ENCODE measurements at places on chromosomes 2 and 18.
A peak's percentile ranks its signal among the peaks of the same experiment; 100 is the strongest.

DNA sequence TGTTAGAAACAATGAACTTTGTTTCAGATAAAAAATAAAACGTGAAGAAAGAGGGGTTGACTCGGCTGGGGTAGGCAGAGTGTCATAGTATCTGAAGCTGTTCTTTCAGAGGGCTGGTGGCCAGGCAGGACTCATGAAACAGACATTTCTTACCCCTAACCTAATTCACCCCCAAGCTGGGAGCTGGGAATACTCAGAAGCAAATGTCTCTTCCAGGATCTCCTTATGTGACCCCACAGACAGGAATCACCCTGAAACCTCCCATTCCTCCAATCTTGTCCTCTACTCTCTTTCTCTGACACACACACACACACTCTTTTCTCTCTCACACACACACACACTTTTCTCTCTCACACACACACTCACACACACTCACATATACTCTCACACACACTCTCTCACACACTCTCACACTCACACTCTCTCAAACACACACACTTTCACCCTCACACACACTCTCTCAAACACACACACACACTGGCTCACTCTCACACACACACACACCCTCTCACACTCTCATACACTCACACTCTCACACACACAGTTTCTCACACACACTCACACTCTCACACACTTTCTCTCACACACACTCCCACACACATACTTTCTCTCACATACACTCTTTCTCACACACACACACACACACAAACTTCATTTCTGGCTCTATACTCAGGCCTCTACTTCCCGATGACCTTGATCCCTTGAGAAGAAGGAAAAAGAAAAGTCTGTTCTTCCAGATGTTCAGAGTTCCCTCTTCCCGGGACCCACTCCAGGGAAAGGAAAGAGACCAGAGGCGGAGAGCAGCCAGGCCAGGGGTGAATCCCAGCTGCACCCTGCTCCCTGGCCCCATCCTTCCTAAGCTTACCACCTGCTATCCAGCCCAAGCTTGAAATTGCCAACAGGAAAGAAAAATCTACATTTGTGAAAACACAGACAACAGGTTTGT lies 167.7 kb downstream of the TXNL1 start:
- H3K27me3 ChIP-seq: no peaks in the 10 kb centered on the region
- H3K4me1 ChIP-seq: no peaks in the 10 kb centered on the region
- H3K4me3 ChIP-seq: no peak overlapping the region

GRCh38 chr2:235049719-235050118 lies 97.9 kb downstream of the SH3BP4 start:
- H3K36me3 ChIP-seq: peaks cover 20% of the 10 kb centered on the region
- H3K4me1 ChIP-seq: peaks cover 45% of the 10 kb centered on the region
- no peak overlapping the region for H3K4me3 ChIP-seq

DNA sequence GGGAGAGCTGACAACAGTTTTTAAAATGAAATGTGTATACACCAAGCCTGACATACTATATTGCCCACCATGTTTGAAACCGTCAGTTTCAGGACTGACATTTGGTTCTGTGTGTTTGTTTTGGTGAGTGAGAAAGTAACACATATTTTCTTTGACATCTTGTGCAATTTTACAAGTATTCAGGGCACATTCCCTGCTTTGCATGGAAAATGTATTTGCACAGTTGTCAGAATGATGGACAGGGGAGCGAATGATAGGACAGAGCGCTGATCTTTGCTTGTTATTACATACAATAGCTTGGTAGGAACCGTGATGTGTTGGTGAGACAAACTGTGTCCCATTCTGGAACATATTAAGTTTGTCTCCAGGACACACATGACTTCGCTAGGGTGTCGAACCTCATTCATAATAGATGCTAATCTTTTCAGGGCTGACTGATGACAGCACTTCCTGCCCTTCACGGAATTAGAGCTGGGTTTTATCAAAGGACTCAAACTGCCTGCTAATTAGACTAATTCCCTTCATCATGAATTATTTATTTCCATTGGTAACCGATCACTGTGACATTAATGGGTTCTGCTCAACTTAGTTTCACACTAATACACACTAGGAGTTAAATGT lies 158.5 kb downstream of the CDCA7 start:
- H3K36me3 ChIP-seq: no peaks in the 10 kb centered on the region
- no peaks in the 10 kb centered on the region for H3K27me3 ChIP-seq
- no peak for DNase-seq
- H3K27ac ChIP-seq: no peak overlapping the region
- H3K4me1 ChIP-seq: peaks cover 8% of the 10 kb centered on the region

- no peaks in the 10 kb centered on the region for H3K4me1 ChIP-seq
- no peak overlapping the region for H3K4me3 ChIP-seq
These were observed 63.2 kb upstream of the TFCP2L1 start for GRCh38 chr2:121348128-121348740.

DNA sequence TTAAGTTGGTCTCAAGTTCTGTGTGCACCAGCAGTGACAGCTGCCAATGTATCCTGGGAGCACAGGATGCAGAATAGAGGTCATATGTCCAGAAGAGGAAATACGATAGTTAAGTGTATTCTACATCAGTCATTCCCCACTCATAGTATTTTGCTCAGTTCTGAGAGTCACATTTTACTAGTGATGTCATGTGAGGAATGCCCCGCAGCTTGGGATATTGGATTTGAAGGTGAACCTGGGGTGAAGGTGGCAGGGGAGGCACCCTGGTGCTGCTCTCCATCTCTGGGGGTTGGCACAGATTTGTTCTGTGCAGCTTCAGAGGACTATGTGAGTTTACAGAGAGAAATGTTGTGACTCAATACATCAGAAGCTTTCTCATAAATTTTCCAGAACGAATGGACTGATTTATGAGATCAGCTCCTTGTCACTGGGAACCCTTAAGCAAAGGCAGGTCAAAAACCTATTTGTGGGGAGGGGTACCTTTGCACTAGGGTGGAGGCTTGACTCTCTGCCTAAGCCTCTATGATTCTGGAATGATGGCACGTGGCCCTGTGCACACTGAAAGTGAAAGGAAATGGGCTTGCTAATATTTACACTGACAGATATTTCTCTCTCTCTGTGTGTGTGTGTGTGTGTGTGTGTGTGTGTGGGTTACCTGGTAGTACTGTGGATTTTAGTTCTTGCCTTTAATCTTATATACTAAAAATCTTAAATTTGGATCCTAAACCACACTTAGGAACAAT lies 95.9 kb downstream of the NEB start:
- no peak for DNase-seq
- no peaks in the 10 kb centered on the region for H3K27me3 ChIP-seq
- no peak overlapping the region for H3K27ac ChIP-seq
- no peaks in the 10 kb centered on the region for H3K36me3 ChIP-seq

DNA sequence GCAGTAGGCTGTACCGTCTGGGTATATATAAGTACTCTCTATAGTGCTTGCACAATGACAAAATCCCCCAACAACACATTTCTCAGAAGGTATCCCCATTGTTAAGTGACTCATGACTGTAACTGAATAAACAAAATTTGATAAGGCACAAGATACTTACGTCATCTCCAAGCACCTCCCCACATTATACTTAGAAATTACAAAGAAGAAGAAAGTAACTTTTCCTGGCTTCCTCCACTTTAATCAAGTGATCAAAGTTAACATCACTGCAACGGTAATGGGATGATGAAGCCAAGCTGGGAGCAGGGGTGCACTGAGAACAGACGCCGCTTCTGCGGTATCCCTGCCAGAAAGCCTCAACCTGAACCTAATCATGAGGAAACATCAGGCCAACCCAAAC lies 9.7 kb downstream of the TNS1 start:
- no peak for DNase-seq
- H3K27me3 ChIP-seq: peaks cover 3% of the 10 kb centered on the region
- H3K27ac ChIP-seq: no peak overlapping the region
- peaks cover 32% of the 10 kb centered on the region for H3K4me1 ChIP-seq

GRCh38 chr2:136766073-136766404 lies 694 bp downstream of the THSD7B start:
- peak overlapping the region; percentile 81 for H3K4me3 ChIP-seq
- DNase-seq: no peak
- H3K36me3 ChIP-seq: peaks cover 4% of the 10 kb centered on the region
- H3K27me3 ChIP-seq: peaks cover 99% of the 10 kb centered on the region
- peaks cover 12% of the 10 kb centered on the region for H3K4me1 ChIP-seq

DNA sequence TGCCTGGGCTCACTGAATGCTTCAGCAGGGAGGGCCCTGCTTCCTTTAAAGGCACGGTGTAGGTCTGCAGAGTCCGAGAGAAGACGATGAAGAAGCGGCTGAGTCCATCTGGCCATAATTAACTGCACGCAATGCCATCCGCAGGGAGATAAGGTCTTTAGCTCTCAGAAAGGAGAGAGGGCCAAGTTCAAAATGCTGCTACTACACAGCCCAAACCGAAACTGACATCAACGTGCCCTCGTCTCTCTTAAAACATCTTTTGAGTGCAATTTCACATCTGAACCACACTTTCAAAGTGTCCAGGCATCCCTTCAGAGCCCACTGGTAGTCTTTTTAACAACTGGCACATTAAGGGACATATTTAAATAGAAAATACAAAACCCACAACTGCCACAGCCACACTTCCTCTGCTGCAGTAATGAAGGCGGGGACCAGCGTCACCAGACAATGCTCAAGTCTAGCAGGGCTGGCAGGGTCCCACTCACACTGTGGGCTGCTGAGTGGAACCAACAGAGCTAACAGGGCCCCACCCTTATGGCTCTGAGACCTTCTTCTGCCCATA lies 35.8 kb downstream of the ST3GAL5 start:
- no peak overlapping the region for H3K4me3 ChIP-seq
- no peak for DNase-seq
- peaks cover 14% of the 10 kb centered on the region for H3K36me3 ChIP-seq
- no peaks in the 10 kb centered on the region for H3K27me3 ChIP-seq
- H3K27ac ChIP-seq: no peak overlapping the region

GRCh38 chr18:58851856-58852255 lies 12.8 kb upstream of the ZNF532 start:
- H3K4me3 ChIP-seq: peak overlapping the region; percentile 8
- peak overlapping the region; percentile 52 for H3K27ac ChIP-seq
- no peaks in the 10 kb centered on the region for H3K36me3 ChIP-seq
- peaks cover 51% of the 10 kb centered on the region for H3K4me1 ChIP-seq

DNA sequence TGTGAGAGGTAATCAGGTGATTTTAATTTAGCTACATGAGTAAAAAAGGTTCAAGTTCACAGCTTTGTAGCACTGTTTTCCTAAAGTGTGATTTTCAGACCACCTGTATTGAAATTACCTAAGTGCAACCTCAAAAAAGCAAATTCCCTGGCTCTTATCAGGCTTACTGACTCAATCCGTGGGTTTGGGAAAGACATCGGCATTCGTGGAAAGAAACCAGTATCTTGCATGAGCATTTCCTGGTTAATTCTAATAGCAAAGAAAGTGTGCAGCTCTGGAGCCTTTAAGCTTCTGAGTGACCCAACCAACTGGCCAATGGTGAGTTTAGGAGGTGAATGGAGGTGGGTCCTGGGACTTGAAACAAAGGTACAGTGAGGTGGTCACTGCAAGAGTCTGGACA lies 300.9 kb downstream of the NBAS start:
- peaks cover 23% of the 10 kb centered on the region for H3K36me3 ChIP-seq
- no peak overlapping the region for H3K27ac ChIP-seq
- no peak for DNase-seq
- H3K4me3 ChIP-seq: no peak overlapping the region

DNA sequence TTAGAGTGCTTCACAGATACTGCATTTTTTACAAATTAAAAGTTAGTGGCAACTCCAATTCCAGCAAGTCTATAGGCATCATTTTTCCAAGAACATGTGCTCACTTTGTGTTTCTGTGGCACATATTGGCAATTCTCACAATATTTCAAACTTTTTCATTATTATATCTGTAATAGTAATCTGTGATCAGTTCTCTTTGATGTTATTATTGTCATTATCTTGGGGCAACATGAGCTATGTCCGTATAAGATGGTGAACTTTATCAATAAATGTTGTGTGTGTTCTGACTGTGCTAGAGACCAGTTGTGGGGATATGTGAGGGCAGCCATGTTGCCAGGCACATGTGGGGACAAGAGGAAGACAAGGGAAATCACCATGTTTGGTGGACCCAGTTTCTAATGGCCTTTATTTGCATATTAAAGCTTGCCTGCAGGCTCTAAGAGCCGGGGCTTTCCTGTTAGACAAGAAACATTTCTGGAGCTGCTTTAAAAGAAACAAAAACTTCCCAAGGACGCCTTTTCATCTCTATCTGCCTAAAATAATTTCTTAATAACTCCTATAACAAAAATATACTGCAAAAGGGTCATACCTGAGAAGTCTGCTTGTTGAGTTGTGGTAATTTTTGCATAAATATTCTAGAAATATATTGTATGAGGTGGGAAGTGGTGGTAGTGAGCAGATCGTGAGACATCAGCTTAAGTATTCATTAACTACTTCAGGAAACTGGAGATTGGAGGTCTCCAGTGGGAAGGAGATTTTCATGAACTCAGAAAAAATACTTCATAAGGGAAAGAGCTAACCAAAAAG lies 37.2 kb downstream of the KYNU start:
- no peak overlapping the region for H3K27ac ChIP-seq
- no peak overlapping the region for H3K4me3 ChIP-seq
- no peaks in the 10 kb centered on the region for H3K4me1 ChIP-seq

GRCh38 chr18:43751835-43752234 lies 474.5 kb upstream of the SYT4 start:
- H3K27ac ChIP-seq: no peak overlapping the region
- no peaks in the 10 kb centered on the region for H3K4me1 ChIP-seq
- no peaks in the 10 kb centered on the region for H3K27me3 ChIP-seq

DNA sequence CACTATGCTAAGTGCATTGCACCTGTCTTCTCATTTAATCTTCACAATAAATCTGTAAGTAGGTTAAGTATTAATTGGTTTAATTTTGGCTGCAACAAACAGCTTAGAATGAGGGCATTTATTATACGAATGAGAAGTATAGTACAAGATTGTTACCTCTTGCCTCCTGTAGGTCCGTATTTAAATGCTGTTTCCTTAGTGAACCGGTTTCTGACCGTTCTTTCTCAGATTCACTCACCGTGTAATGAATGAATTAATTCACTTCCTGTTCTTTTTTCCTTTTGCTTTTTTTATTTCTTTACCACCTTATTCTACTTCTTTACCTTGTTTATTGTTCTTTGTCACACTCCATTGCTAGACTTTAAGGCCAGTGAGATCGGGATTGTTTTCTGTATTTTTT lies 153.8 kb upstream of the RASGRP3 start:
- H3K4me3 ChIP-seq: no peak overlapping the region
- H3K27me3 ChIP-seq: no peaks in the 10 kb centered on the region
- no peaks in the 10 kb centered on the region for H3K36me3 ChIP-seq
